Ovary (tissue), 10 donors: ENCODE measurements at places on chromosomes 7 and 10. TPM values are rescaled to one million over a fixed set of nuclear protein-coding genes. Genes with fewer than 3 reads are reported as not detected.

DNA sequence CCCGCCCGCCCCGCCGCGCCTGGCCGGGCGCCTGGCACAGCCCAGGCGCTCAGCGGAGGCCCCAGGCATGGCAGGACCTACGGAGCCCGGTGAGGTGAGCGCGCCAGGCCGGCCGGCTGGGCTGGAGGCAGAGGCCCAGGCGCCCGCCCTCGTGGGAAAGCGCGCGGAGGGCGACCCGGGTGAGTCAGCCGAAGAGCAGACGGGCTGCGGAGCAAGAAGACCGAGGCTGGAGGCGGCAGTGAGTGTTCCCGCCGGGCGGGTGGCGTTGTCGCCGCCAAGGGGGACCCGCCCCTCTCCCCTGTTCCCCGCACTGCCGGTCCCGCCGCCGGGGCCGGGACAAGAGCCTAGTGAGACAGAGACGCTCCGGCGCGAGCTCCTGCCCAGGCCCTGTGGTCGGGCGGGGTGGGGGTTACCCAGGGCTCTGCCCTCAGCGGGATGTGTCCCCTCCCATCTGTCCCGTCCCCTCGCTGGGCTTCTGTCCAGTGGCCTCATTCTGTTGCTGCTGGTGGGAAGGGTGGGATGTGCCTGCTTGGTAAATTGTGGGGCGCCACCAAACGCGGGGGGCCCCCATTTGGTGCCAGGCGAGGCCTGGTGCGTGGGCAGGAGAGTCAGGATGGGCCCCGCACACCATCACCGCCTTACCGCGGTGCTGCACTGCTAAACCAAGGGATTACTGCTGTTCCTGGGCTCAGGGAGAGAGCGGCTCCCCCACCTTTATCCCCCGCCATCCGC is 17.0 kb upstream of the NODAL start:
- H3K4me1 ChIP-seq: peaks cover 7% of the 10 kb centered on the region
- no peaks in the 10 kb centered on the region for H3K27me3 ChIP-seq
- peak; percentile 69 for DNase-seq

Gene ZNF680
- 10.0 TPM for polyA plus RNA-seq

GRCh38 chr10:95789902-95790301 is 33.9 kb downstream of the ENTPD1 start:
- no peaks in the 10 kb centered on the region for H3K36me3 ChIP-seq
- no peak for DNase-seq
- no peak overlapping the region for H3K27ac ChIP-seq
- no peaks in the 10 kb centered on the region for H3K4me1 ChIP-seq
- no peak overlapping the region for H3K4me3 ChIP-seq
- no peaks in the 10 kb centered on the region for H3K27me3 ChIP-seq

DNA sequence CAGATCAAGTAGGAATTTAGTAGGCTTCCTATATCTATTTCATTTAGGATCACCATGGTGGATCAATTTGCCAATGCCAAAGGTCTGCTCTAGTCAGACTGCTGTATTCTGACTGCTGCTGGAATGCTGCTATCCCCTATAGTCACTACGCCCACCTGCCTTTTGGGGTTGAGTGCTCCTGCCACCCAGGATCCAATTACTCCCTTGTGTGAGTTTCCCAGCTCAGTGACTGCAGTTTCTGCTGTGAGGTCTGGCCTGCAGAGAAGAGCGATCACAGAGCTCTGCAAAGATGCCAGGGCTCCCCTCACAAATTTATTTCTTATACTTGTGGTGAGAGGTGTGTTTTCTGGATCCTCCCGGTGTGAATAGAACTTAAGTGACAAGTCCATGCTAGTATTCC is 88.1 kb upstream of the FOXI2 start:
- no peaks in the 10 kb centered on the region for H3K4me1 ChIP-seq
- no peaks in the 10 kb centered on the region for H3K27me3 ChIP-seq
- no peak overlapping the region for H3K27ac ChIP-seq

- H3K4me3 ChIP-seq: no peak overlapping the region
- no peaks in the 10 kb centered on the region for H3K36me3 ChIP-seq
- DNase-seq: no peak
- no peak overlapping the region for H3K27ac ChIP-seq
These were observed 159.8 kb downstream of the MAGI2 start for GRCh38 chr7:79293655-79294142.

DNA sequence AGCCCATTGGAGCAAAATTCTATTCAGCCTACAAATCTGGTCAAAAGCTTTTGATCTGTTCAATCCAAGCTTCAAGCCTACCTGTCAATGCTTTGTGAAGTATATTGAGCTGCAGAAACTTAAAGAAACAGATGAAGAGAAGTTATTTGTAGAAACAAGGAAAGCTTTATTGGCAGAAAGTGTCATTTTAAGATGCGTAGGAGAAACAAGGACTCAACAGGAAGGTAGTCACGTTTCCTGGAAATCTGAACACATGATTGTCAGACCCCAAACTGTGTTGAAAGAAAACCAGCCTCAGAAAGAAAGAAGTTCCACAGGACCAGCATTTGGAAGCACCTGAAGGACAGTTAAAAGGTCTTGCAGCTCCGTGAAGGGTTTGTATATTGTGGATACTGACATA is 34.8 kb upstream of the PURB start:
- H3K27ac ChIP-seq: no peak overlapping the region
- no peak for DNase-seq
- H3K4me3 ChIP-seq: no peak overlapping the region
- no peaks in the 10 kb centered on the region for H3K36me3 ChIP-seq
- no peaks in the 10 kb centered on the region for H3K27me3 ChIP-seq

- no peaks in the 10 kb centered on the region for H3K36me3 ChIP-seq
- no peak overlapping the region for H3K27ac ChIP-seq
- no peaks in the 10 kb centered on the region for H3K4me1 ChIP-seq
- DNase-seq: no peak
- no peak overlapping the region for H3K4me3 ChIP-seq
- no peaks in the 10 kb centered on the region for H3K27me3 ChIP-seq
These were observed 661.7 kb downstream of the IPMK start for GRCh38 chr10:57605948-57606485.

GRCh38 chr7:108067844-108068243 is 62.3 kb downstream of the LAMB4 start:
- H3K4me1 ChIP-seq: no peaks in the 10 kb centered on the region
- H3K27me3 ChIP-seq: no peaks in the 10 kb centered on the region
- no peak overlapping the region for H3K27ac ChIP-seq
- DNase-seq: no peak
- no peaks in the 10 kb centered on the region for H3K36me3 ChIP-seq
- no peak overlapping the region for H3K4me3 ChIP-seq

Gene PRLHR
- polyA plus RNA-seq: 0.08 TPM

DNA sequence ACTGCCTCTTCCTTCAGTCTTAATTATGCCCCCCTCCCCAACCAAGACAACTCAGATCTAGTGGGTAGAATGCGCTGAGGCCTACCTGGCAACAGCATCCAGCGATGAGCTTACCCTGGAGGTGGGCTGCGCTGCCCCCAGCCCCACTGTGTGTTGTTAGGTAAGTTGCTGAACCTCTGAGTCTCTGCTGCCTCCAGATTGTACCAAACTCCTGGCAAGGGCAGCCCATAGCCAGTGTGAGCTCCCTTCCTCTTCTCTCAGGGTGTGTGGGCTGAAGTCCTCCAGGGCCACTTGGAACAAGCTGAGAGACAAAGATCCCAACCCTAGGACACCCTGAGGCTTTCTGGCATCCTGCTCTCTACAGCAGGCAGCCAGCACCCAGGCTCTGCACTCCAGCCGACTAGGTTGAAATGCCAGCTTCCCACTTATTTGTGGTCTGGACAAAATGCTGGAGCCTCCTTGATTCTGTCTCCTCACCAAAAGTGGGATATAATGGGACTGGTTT is 135.3 kb downstream of the ARHGAP22 start:
- no peak overlapping the region for H3K4me3 ChIP-seq
- peak; percentile 29 for DNase-seq
- peaks cover 25% of the 10 kb centered on the region for H3K4me1 ChIP-seq
- H3K27ac ChIP-seq: peak overlapping the region; percentile 73
- no peaks in the 10 kb centered on the region for H3K27me3 ChIP-seq
- no peaks in the 10 kb centered on the region for H3K36me3 ChIP-seq

Gene CHCHD2
- polyA plus RNA-seq: 409 TPM

Gene CRCP
- 46.1 TPM for polyA plus RNA-seq

GRCh38 chr10:120993089-120993488 is 141.9 kb downstream of the WDR11 start:
- no peaks in the 10 kb centered on the region for H3K27me3 ChIP-seq
- H3K4me1 ChIP-seq: no peaks in the 10 kb centered on the region
- no peak for DNase-seq
- no peaks in the 10 kb centered on the region for H3K36me3 ChIP-seq
- H3K27ac ChIP-seq: no peak overlapping the region

- no peak for DNase-seq
- H3K27me3 ChIP-seq: no peaks in the 10 kb centered on the region
- H3K27ac ChIP-seq: no peak overlapping the region
- no peak overlapping the region for H3K4me3 ChIP-seq
These were observed 203.7 kb downstream of the ARHGAP21 start for GRCh38 chr10:24519950-24520349.

- no peak overlapping the region for H3K27ac ChIP-seq
- peaks cover 1% of the 10 kb centered on the region for H3K4me1 ChIP-seq
- no peak for DNase-seq
- H3K27me3 ChIP-seq: no peaks in the 10 kb centered on the region
- no peak overlapping the region for H3K4me3 ChIP-seq
- no peaks in the 10 kb centered on the region for H3K36me3 ChIP-seq
These were observed 81.8 kb upstream of the CREB5 start for GRCh38 chr7:28330384-28331070.

- no peaks in the 10 kb centered on the region for H3K27me3 ChIP-seq
- DNase-seq: no peak
- H3K4me3 ChIP-seq: no peak overlapping the region
- no peaks in the 10 kb centered on the region for H3K36me3 ChIP-seq
- H3K4me1 ChIP-seq: no peaks in the 10 kb centered on the region
These were observed 46.4 kb downstream of the RAMP3 start for GRCh38 chr7:45203936-45204445.

GRCh38 chr10:3666525-3667302 is 118.3 kb downstream of the KLF6 start:
- H3K4me3 ChIP-seq: no peak overlapping the region
- DNase-seq: no peak
- no peaks in the 10 kb centered on the region for H3K4me1 ChIP-seq
- no peaks in the 10 kb centered on the region for H3K27me3 ChIP-seq
- H3K36me3 ChIP-seq: no peaks in the 10 kb centered on the region
- H3K27ac ChIP-seq: no peak overlapping the region

GRCh38 chr7:91826377-91826776 is 54.1 kb downstream of the MTERF1 start:
- H3K27me3 ChIP-seq: no peaks in the 10 kb centered on the region
- no peak overlapping the region for H3K27ac ChIP-seq
- no peak overlapping the region for H3K4me3 ChIP-seq
- H3K36me3 ChIP-seq: no peaks in the 10 kb centered on the region

Gene NPFFR1
- 0.10 TPM for polyA plus RNA-seq

GRCh38 chr10:133100706-133101415 is 13.1 kb downstream of the ADGRA1 start:
- no peaks in the 10 kb centered on the region for H3K4me1 ChIP-seq
- no peaks in the 10 kb centered on the region for H3K27me3 ChIP-seq
- no peaks in the 10 kb centered on the region for H3K36me3 ChIP-seq
- no peak overlapping the region for H3K4me3 ChIP-seq
- no peak for DNase-seq

GRCh38 chr10:116879817-116880216 is 30.5 kb downstream of the ENO4 start:
- H3K36me3 ChIP-seq: no peaks in the 10 kb centered on the region
- no peaks in the 10 kb centered on the region for H3K27me3 ChIP-seq
- H3K4me1 ChIP-seq: no peaks in the 10 kb centered on the region
- no peak for DNase-seq

Gene VWA2
- polyA plus RNA-seq: 0.04 TPM

Gene C1QL3
- not detected for polyA plus RNA-seq

- no peak overlapping the region for H3K4me3 ChIP-seq
- H3K36me3 ChIP-seq: no peaks in the 10 kb centered on the region
- H3K27me3 ChIP-seq: no peaks in the 10 kb centered on the region
These were observed 26.9 kb downstream of the MYPN start for GRCh38 chr10:68135922-68136792.

GRCh38 chr7:102220960-102221800 is 65.5 kb upstream of the SH2B2 start:
- no peak for DNase-seq
- no peaks in the 10 kb centered on the region for H3K27me3 ChIP-seq
- no peaks in the 10 kb centered on the region for H3K36me3 ChIP-seq
- peak overlapping the region; percentile 7 for H3K27ac ChIP-seq

DNA sequence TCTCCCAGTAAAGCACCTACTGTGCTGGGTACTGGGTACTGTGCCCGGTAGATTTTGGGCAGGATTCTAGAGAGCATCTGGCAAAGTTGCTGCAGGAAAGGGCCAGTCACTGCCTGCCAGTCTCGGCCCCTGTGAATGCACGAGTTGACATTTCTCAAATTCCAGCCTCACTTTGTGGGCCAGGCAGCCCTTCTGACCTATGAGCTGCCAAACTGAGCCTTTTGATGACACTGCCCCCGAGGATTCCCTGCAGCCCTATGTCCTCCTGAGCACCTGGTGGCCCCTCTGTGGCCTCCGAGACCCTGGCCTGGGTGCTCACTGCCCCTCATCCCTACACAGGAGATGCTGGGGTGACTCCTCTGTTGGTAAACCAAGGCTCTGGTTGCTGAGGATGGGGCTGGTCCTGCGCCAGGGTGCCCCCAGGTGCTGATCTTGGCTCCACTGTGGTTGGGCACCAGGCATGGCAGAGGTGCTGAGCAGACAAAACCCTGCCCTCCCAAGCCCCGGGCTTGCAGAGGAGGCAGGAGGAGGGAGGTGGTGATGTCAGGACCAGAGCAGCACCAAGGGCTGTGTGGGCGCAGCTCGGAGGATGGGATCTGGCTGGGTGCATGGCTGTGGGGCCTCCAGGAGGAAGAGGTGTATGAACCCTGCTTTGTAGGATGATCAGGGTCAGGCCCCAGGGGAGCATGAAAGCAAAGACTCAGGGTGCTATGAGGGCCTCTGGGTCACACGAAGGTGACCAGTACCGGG is 16.2 kb downstream of the LHPP start:
- no peak overlapping the region for H3K27ac ChIP-seq
- H3K4me3 ChIP-seq: no peak overlapping the region
- H3K4me1 ChIP-seq: no peaks in the 10 kb centered on the region
- no peaks in the 10 kb centered on the region for H3K36me3 ChIP-seq
- no peak for DNase-seq
- H3K27me3 ChIP-seq: no peaks in the 10 kb centered on the region

DNA sequence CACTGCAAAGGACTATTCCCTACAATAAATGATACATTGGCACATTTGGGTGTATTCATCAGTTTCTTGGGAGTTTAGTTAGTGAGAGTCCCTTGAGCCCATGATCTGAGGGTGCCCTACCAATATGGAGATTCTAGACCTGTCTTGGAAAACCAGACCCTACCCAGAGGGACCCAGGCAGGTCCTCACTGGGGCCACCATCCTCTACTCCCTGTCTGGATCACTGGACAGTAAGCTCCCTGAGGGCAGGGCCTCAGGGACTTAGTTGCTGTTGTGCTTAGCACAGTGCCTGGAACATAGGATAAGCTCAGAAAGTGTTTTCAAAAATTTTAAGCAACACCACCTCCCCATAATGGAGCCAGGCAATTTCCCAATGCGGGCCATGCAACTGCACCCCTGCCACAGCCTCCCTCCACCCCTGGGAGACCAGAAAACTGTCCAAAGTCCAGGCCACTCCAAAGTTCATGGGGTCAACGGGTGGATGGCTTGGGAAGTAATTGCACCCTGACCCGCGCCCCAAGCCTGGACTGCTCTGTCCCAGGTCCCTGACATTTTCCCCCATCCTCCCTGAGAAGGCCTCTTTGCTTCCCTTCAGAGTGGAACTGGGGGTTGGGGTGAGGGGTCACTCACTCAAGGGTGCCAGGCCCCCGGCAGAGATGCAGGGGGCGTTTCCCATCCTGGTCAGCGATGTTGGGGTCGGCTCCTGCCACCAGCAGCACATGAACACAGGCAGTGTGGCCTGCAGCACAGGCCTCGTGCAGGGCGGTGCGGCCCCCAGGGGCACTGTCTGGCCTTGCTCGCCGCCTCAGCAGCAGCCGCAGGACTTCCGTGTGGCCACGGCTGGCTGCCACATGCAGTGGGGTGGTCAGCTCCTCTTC is 1.0 kb downstream of the ASB10 start:
- H3K4me1 ChIP-seq: no peaks in the 10 kb centered on the region
- no peaks in the 10 kb centered on the region for H3K36me3 ChIP-seq
- H3K27ac ChIP-seq: no peak overlapping the region
- no peak for DNase-seq
